Amniotic stem cell (primary cell): ENCODE measurements at places on chromosomes 11 and 22.
A peak's percentile ranks its signal among the peaks of the same experiment; 100 is the strongest.

GRCh38 chr11:21927628-21928027, 265.3 kb upstream of the ANO5 start:
- DNase-seq, result no peak

DNA sequence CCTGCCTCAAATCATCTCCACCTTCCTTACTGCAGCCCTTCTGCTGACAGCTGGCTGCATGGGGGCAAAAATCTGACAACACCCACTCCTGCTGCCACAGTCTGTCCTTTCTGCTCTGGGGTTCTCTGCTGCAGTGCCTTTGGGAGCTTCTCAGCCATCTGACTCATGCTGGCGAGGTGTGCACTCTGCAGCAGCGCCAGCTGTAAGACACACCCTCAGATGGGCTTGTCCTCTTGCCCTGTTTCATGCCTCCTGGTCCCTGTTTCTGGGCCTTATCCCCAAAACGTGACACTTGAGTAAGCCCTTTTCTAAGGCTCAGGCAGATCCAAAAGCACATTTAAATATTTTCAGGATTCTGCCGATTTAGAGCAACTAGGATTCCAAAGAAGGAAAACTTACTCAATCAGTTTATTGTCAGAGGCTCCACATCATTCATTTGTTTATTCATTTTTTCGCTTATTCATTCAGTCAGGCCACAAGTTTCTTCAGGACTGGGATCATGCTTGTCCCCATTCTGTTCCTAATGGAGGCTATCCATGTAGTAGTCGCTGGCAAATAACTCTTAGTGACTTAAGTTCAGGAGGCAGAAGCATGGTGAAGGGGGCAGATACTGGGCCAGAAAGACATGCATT, 60.2 kb downstream of the SMIM38 start:
- DNase-seq, result no peak

DNA sequence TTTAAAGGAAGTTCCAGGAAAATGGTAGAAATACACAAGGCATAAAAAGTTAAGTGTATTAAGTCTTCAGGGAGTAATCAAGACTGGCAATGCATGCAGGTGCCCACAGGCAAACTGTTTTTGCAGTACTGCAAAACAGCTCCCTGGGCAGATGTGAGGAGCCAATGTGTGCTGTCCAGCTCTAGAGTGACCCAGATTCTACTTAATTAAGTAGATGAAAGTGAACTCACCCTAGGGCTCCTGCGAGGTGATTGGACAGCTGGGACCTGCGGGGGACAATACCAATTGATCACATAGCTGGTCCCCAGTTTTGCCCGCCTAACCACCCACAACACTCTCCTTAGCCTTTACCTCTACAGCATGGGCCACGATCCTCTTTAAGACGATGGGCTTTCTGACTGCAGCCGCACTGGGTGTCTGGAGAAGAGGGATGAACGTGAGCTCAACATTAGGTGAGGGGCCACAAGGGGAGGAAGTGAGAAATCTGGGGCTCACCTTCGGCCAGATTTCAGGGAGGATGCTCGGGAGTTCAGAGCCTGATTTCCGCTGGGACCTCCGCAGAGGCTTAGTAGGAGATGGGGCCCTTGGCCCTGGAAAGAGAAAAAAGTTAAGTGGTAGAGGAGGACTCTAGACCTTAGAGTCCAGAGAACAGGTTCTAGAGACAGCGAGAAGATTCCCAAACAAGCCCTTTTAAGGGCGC, 556 bp downstream of the CDCA5 start:
- DNase-seq, result no peak

DNA sequence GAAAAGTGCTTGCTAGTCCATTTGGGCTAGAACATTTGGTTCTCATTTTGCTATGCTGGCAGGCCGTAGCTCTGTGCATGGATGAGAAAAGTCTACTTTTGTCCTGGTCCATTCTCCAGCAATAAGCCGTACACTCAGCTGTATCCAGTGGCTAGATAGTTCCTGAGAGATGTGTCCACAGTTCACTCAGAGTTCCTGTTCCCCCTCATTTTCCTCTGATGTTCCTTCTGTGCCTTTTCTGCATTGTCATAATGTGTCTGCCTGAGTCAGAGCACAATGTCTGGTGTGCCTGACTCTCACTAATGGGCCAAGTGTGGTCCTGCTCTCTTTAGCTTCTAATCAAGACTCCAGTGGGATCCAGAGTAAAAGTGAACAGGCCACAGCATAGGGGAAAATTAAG, 215.7 kb upstream of the CTSC start:
- DNase-seq, result no peak

GRCh38 chr11:92867913-92868619, 101.4 kb upstream of the MTNR1B start:
- no peak for DNase-seq

- no peak for DNase-seq
These were observed 883.9 kb downstream of the BRD1 start for GRCh38 chr22:48943567-48944432.

DNA sequence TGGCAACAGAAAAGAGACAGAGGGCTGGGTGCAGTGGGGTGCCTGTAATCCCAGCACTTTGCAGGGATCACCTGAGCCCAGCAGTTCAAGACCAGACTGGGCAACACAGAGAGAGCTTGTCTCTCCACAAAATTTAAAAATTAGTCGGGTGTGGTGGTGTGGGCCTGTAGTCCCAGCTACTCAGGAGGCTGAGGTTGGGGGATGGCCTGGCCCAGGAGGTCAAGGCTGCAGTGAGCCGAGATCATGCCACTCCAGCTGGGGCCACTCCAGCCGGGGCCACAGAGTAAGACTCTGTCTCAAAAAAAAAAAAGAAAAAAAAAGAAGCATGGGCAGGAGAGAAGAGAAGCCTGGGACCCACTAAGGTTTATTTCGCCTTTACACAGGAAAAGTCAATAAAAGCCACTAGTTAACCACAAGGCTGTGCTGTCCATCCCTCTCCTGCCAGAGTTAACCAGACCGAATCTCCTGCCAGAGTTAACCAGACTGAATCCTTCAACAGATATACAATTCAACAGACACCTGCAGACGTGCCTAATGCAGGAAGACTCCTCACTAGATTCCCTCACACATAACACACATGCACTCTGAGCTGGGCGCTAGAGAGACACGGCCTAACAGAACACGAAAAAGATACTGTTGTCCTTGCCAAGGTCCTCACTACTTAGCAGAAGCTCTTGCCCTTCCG, 29.8 kb downstream of the MICAL3 start:
- no peak for DNase-seq

DNA sequence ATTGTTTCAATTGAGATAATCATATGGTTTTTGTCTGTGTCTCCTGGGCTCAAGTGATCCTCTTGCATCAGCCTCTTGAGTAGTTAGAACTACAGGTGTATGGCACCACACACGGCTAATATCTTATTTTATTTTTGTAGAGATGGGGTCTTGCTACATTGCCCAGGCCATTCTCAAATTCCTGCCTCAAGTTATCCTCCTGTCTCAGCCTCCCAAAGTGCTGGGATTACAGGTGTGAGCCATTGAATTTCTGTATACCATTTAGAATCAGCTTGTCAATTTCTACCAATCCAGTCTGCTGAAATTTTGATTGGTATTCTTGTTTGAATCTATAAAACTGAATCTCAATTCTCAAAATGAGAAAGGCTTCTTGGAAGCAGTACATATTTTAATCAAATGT, 10.4 kb upstream of the KAT5 start:
- DNase-seq, result no peak

DNA sequence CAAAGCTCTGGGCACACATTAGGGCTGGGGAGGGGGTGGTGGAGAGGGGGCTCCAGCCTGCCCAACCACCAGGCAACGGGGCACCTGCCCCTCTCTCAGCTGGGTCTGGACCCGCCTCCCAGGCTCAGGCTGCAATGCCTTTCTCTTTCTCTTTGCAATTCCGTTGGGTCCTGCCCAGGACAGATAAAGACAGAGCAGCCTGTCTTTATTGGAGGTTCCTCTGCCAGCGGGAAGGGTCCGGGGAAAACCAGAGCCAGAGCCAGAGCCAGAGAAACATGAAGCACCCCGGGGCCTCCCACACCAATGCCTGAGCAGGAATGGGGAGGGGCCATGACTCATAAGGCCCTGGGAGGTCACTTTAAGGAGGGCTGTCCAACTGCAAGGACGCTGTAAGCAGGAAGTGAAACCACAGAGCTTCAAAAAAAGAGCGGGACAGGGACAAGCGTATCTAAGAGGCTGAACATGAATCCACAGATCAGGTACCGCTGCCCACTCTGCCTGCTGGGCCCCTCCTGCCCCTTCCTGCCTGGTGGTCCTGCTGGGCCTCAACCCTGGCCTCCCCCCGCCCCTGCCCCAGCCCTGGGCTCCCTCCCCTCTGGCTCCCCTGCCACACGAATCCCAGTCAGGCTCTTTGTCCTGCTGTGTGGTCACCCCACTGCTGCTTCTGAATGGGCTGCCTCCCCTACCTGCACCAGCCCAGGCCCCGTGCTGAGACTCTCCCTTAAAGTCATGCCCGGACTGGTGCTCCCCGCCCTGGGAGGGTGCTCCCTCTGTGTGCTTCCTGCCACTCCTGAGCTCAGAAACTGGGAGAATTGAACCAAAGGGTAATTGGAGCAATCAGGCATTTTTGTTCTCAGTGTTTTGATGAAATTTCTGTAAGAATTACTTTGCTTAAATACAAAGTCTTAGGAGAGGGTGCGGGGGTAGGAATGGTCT, at the start of gene APOBEC3B:
Gene APOBEC3B, plus strand, starts transcription at position 356 of the 936 bp plus-strand sequence. Its CDS starts 107 bp downstream, at position 463.
- peak; percentile 88 for DNase-seq
